NCI-H1048 (cell line): ENCODE measurements at places on chromosomes 3 and 15.
A peak's percentile ranks its signal among the peaks of the same experiment; 100 is the strongest.

GRCh38 chr3:189238071-189238470, 66.3 kb downstream of the TPRG1 start:
- DNase-seq, result no peak

DNA sequence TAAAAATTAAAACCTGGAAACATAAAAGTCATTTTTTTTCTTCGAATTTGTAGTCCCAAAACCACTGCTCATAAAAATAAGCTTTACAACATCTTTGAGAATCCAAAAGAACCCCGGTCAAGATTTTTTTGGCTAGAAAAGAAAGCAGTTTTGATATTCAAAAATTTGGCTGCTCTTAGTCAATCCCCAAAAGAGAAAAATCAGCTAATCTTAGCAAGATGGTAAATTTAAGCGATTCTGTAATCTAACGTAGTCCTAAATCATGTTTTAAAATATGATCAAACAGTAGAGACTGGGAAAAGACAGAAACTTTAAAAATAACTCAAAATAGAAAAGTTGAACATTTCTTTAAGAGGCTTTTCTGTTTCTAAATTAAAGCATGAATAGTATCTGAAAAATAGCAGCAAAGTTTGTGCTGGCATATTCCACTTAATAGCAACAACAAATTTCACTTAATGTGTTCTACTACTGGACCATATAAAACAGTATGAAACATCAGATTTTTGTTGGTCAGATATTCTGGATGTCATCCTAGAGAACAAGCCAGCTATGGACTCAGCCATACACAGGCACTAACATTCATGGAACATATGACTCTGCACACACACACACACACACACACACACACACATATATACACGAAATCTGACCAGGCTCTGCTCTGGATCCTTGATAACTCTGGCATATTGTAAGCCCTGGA, 19.1 kb upstream of the NR2F2 start:
- no peak for DNase-seq

GRCh38 chr3:82423268-82424030, 662.0 kb upstream of the GBE1 start:
- DNase-seq, result no peak

GRCh38 chr3:175404621-175405020, 545.5 kb downstream of the NAALADL2 start:
- no peak for DNase-seq

DNA sequence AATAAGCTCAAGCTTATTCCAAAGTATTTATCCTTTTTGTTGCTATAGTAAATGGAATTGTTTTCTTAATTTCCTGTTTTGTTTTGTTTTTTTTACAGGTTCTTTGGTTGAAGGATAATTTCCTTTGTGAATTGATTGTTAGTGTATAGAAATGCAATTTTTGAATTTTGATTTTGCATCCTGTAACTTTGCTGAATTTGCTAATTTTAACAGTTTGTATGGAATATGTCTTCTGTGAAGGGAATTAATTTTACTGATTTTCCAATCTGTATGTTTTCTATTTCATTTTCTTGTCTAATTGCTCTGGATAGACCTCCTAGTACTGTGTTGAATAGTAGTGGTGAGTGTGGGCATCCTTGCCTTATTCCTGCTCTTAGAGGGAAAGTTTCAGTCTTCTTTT, 28.3 kb downstream of the PFN2 start:
- DNase-seq, result no peak

GRCh38 chr3:24199300-24199699, 254.2 kb downstream of the NR1D2 start:
- no peak for DNase-seq

GRCh38 chr15:93044301-93045190, 44.5 kb downstream of the RGMA start:
- no peak for DNase-seq

GRCh38 chr3:148131990-148132638, 565.6 kb upstream of the AGTR1 start:
- DNase-seq, result no peak

- no peak for DNase-seq
Measured at GRCh38 chr15:100520132-100520921, 8.4 kb downstream of the CERS3 start.

GRCh38 chr3:64974401-64974800, 286.6 kb upstream of the ADAMTS9 start:
- no peak for DNase-seq

- no peak for DNase-seq
Measured at GRCh38 chr3:43217633-43218032, 68.7 kb upstream of the SNRK start.

DNA sequence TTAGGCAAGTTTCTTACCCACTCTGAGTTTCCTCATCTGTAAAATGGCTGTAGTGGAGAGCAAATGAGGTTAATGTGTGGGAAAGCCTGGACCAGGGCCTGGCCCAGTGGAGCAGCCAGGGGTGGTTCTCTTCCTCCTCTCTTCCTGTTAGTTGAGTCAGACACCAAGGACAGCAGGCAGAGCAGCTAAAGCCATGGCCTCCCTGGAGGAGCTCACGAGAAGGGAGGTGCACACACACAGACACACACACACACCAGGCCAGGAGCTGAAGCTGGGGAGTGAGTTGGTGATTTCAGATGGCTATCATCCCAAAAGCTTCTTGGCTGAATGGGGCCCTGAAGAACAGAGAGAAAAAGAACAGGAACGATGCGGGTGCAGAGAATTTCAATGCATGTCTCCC, 33.2 kb upstream of the TSPAN3 start:
- DNase-seq, result no peak

DNA sequence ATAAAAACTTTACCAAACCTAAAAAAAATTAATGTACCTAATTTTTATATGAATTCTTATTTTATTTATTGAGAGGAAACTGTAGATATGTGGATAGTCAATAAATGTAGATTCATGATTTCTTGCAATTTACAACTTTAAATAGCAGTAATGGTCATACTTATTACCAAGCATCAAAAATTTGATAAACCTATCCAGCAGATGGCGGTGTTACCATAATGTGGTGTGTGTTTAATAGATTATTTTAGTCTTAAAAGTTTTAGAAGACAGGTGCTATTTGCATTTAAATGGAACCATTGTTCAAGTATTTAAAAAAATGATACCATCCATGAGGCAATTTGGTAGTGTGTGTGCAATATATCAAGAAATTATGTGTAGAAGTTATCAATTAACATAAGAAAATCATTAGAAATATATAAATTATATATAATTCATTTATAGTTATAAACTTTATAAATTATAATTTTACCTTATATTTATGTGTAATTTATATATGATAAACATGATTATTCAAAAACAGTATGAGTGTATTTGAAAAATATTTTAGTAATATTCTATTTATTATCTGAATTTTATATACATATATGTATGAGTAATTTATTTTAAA, 176.0 kb upstream of the BCHE start:
- DNase-seq, result peak; percentile 1

DNA sequence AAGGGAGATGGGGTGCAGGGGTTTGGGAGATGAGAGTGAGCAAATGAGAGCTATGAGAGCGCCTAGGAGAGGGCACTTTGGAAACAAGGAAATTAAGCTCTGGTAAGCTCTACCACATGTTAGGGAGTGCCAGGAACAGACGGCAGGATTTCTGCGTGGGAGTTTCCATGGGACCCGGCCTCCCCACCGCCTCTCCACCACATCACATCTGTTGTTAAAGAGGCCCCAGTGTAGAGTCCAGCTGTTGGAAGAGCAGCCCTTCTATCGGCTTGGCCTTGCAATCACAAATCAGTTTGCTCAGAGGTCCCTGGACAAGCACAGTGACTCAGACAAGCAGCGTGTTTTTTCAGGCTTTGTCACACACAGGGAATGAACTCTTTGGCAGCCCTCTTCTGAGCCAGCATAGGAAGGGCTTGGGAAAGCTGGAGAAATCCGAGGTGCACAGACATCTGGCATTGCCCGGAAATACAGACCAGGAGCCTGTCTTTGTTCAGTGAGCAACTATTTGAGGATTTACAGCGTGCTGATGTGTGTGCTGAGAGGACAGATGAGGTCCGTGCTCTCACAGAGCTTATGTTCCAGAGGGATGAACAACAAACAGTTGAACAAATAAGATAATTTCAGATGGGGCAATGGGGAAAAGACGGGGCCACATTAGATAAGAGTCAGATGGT, 370.6 kb upstream of the PROK2 start:
- DNase-seq, result no peak

- no peak for DNase-seq
Measured at GRCh38 chr3:72574144-72574543, 274.1 kb downstream of the SHQ1 start.

GRCh38 chr15:68378595-68378994, 53.4 kb downstream of the ITGA11 start:
- no peak for DNase-seq
